Right lung (tissue), 10 donors: ENCODE measurements at places on chromosomes 2 and 18. TPM values are rescaled to one million over a fixed set of nuclear protein-coding genes. Genes with fewer than 3 reads are reported as not detected.

- DNase-seq = no peak
These were observed at the start of gene HOXD13 for GRCh38 chr2:176092270-176093144. Gene HOXD13 (plus strand): TSS chr2:176092721. CDS start chr2:176092891, 170 bp downstream.

DNA sequence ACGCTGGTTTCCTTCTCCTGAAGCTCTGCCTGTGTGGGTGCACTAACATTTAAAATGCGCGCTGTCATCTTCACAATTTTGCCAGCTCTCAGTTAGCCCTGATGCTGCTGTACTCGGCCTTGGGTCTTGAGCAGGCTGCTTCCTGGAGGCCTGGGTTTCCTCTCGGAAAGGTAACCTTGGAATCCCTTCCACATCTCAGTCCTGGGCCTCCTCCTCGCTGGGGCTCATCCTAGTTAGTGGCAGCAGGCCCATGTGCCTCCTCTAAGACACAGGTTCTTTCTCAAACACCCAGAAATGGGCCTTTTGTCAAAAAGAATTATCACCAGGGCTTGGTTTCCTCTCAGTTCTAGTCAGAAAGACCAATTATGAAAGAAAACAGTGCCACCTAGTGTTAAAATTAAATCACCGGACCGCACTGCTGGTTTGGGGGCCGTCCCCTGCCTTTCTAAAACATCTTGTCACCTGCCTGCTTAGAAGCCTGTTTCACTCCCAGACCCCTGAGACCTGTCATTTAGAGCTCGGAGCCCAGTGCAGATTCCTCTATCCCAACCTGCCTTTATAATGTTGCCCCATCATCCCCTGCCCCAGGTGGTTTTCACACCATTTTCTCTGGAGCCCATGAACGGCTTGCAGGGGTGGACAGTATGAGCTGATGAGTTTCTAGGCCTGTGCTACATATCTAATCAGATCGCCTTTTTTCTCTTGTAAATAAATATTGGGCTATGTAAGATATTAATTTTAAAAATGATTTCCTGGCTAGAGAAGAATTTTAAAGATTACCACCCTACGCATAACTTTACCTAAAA lies 42.4 kb downstream of the HK2 start:
- peak; percentile 49 for DNase-seq

GRCh38 chr2:8659092-8659734 lies 22.6 kb upstream of the ID2 start:
- no peak for DNase-seq

DNA sequence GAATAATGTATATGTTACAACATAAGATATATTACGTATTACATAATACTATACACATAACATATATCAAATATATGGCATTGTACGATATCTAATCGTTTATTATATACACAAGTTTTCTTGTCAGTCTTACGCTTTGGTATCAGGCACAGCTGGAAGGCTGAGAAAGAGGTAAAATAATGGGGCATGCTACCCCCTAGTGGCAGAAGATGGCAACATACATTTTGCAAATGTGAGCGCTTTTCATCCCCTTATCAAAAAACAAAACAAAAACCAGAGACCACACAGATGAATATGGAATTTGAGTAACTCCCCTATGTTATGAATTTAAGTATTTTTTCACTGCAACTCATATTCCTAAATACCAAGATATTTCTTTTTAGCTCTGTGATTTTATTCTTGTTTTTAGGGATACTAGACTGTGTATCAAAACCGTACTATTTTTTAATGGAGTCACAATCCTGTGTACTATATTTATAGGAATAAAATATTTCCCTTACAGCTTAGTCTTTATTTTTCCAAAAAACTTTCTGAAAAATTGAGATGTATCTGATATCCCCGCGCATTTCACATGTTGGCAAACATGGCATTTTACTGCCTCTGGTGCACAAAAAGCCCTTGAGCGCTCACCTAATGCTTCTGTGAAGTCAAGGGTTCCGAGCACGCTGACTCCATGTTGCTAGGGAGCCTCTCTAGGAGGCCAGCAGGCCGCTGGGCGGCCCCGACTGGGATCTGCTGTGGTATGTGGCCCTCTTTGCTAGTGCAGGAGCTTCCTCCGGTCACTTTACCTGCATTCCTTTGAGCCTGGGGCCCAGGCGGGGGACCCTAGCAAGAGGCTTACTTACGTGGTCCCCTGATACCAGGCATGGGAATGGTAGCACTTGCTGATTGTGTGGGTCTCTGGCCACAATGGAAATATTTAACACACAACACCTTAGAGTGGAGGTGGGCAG lies 62.5 kb downstream of the SLC4A3 start:
- peak; percentile 72 for DNase-seq

DNA sequence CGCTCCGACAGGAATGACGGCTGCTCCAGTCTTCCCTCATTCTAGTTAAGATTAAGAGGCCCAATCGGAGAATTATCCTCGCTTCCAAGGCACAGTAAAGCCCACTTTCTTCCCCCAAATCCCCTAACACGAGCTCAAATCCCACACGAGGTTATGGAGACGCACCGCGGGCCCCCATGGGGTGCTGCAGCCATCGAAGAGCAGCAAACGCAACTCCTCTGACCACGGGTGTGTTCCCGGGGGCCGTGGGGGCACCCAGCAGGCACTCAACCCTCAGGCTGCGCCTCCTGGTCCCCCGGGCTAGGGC lies 446 bp downstream of the COPS9 start:
- DNase-seq = no peak

DNA sequence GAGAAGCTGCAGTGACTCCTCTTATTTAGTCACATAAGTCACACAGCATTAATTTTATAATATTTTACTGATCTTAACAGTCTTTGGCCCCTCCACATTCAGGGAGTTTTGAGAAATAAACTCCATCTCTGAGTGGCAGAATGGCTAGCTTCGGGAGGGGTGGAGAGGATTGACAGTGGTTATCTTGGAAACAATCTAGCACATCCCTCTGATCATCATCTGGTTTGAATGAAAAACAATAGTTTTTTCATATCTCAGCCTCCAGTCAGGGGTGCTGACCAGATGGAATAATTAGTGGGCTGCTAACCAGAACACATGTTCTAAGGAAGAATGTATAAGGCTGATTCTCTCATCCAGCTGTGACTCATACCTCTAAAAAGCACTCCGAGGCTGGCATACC lies 477.5 kb downstream of the DPP10 start:
- no peak for DNase-seq

DNA sequence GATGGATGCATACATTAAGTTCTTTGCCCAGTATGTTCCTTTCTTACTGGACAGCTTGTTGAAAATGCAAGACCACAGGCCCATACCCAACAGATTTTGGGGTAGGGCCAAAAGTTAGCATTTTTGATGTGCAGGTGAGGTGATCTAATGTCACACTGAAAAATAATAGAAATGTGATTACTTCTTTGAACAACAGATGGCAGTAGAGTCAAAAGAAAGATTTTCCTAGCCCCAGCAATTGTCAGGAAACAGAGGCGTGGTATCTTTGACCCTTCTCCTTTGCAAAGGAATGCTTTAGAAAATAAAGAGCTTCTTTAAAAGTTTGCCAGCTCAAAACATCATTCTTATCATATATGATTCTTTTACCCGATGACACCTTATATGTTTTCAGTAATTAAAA lies 343.6 kb upstream of the SYT4 start:
- DNase-seq = peak; percentile 16

GRCh38 chr2:60549238-60549927 lies 4.1 kb downstream of the BCL11A start:
- DNase-seq = no peak

GRCh38 chr18:13395577-13395976 lies 177.0 kb downstream of the LDLRAD4 start:
- DNase-seq = no peak

GRCh38 chr2:72090271-72090720 lies 57.4 kb downstream of the CYP26B1 start:
- DNase-seq = no peak

DNA sequence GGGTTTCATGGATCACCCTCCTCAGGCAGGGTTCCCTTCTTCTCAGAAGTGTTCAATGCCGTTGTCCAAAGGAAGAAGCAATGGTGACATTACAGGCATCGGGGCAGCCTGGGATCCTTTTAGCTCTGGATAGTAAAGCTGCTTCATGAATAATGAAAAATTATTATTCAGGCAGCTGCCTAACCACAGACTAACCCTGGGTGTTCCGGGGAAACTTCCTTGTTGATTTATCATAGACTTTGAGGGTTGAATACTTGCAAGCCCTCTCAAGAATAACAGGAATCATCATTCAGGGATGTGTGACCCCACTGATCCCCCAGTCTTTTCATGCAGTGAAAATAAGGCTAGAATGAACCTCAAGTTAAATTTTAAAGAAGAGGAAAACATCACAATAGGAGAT lies 419.4 kb downstream of the MEIS1 start:
- DNase-seq = no peak

Gene ITGB6
- 7.6 TPM for polyA plus RNA-seq
